ENCODE measurements at places on chromosomes 4 and X. TPM values are rescaled to one million over a fixed set of nuclear protein-coding genes. Genes with fewer than 3 reads are reported as not detected.

PDGFC gene
- total RNA-seq, result 0.64 TPM

GRIPAP1 gene
- total RNA-seq, result 129 TPM

MAGEB1 gene
- not detected for total RNA-seq

ZAR1 gene
- total RNA-seq, result 0.49 TPM

DNA sequence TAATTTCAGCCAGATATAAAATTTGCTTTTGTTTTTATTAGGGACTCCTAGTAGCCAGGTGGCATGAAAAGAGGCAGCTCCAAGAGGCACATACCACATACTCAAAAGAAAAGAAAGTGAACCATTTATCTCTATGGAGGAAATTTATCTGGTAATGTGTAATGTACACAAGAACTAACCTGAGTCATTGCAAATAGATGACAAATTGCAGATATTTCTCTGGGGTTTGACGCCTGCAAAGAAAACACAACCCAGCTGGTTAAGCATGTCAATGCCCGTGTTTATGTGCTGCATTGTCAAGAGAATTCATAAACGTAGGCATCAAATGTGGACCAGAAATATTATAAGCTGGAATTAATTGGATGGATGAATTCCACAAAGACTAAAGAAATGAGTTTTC, 46.9 kb upstream of the PHKA2 start:
- DNase-seq, result no peak

GRCh38 chr4:22754116-22754515, 61.4 kb downstream of the GBA3 start:
- no peak for DNase-seq

GRCh38 chr4:4618847-4619246, 77.0 kb upstream of the STX18 start:
- no peak for DNase-seq

GRCh38 chr4:107130157-107130556, 94.0 kb upstream of the DKK2 start:
- DNase-seq, result no peak

Data from glutamatergic neuron (in vitro differentiated cells).